ENCODE measurements at places on chromosomes 4 and X.

GRCh38 chr4:36168127-36168878 lies 76.0 kb downstream of the ARAP2 start:
- no peak for DNase-seq

DNA sequence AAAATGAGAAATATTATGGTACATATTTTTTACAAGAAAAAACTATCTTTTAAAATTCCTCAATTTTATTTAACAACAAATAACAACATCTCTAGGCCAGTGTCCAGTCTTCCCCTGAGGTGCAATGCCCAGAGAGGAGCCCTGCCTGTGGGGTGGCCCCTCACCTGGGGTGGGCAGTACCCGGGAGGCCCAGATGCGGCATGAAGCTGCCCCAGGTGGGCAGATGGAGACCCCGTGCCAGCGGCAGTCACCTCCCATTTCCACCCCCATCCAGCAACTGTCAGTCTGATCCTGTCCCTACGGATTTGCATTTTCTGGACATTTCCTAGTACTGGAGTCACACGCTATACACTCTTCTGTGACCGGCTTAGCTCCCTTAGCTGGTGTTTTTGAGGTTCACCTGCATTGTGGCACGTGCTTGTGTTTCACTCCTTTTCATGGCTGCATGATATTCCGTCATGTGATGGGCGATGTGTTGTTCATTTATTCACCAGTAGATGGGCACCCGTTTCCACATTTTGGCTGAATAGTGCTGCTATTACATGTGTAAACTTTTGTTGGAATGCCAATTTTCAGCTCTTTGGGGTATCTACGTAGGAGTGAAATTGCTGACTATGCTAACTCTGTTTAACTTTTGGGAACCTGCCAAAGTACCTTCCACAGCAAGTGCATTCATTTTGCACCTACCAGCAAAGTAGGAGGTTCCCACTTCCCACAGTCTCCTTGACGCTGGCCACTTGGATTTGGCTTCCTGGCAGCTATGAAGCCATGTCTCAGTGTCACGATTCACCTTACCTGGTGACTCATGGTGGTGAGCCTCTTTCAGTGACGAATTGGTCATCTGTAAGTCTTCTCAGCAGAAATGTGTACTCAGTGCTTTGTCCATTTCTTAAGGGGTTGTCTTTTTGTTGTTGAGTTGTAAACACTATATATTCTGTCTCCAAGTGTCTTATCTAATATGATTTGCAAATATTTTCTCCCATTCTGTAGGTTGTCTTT lies 11.7 kb upstream of the MAEA start:
- no peak for DNase-seq

DNA sequence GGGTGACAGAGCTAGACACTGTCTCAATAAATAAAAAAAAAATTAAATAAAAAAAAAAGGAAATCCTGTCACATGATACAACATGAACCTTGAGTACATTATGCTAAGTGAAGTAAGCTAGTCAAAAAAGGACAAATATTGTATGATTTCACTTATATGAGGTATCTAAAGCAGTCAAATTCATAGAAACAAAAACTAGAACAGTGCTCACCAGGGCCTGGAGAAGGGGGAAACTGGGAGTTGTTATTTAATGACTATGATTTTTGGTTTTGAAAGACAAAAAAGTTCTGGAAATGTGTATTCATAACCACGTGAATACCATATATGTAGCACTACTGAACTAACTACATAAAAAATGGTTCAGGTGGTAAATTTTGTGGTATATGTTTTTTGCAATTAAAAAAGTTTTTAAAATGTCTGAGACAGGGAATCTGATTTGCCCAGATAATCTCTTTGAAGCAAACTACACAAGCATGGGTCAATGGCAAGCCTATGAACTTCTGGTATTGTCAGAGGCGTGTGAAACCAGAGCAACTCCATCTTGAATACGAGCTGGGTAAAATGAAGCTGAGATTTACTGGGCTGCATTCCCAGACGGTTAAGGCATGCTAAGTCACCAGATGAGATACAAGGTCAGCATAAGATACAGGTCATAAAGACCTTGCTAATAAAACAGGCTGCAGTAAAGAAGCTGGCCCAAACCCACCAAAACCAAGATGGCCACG lies 42.3 kb downstream of the ANAPC10 start:
- no peak for DNase-seq

DNA sequence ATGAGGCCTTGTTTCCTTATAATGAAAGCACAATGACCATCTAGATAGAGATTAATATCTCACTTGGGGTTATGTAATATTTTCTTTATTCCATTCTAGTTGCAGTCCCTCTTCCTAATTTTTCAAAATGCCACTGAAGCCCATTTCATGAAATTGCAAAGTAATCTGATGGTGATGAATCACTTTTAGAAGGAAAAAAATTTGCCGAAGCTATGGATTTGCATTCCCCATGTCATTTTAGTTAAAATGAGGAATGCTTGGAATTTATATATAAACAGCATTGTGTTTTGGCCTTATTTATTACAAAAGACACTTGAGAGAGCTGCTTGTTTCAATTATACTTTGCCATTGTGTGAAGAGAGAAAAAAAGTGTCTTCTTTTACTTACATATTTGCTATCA lies 241.7 kb upstream of the TEX13A start:
- no peak for DNase-seq

- DNase-seq: no peak
Measured at GRCh38 chr4:154741922-154742850, 1.6 kb upstream of the LRAT start.

DNA sequence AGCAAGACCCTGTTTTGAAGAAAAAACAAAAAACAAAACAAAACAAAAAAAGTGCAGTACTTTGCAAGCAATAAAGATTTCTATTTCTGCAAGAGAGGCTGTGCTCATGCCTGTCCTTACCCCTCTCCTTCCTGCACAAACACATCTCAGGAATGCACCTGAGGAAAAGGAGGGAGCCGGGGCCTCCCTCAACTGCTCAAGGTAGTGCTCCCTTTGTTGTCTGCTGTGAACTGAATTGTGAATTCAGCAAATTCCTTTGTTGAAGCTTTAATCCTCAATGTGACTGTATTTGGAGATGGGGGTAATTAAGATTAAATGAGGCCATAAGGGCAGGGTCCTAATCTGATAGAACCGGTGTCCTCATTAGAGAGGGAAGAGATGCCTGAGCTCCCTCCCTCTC lies 13.9 kb downstream of the FTSJ1 start:
- DNase-seq: peak; percentile 17

- DNase-seq: no peak
Measured at GRCh38 chr4:180394312-180394711, 1848.9 kb upstream of the TENM3 start.

DNA sequence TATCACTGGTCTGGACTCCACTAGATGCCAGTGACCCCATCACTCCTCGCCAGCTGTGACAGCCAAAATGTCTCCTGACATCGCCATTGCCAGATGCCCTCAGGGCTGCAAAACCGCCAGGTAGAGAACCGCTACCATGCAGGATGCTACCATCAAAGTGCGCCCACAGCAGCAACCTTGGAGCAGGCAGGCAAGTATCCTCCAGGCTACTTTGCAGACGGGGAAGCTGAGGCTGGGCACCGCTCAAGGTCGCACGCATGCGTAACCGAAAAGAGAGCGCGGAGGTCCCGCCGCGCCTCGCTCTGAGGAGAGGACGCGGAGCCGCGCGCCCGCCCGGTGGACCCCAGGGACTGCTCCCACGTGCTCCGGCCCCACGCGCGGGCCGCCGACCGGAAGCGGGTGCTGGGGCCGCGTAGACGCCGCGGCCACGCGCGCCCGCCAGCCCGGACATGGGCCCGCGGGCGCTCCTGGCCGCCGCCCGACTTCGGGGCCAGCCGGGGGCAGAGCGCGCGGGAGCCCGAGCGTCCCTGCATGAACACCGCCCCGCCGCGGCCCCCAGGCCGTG lies at the start of gene STS:
TSS of gene STS (plus strand) at position 300 of the 565 bp plus-strand sequence. CDS start 105,488 bp downstream, outside the sequence.
- DNase-seq: peak; percentile 54

DNA sequence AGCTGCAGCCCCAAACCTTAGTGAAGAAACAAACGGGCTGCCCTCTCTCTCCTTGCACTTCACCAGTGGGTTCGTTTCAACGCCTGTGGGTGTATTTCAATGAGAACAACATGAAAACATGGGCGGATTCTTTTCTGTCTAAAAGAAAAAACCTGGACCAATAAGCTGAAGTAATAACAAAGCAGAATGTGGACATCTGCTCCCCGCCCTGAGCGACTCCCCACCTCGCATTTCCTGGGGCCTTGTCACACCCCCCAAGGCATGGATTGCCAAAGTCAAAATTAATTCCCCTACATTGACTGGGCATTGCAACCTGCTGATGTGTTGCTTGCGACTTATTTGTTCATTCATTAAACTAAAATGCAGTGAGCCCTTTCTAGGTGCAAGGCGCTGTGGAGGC lies 142.9 kb downstream of the BCOR start:
- no peak for DNase-seq

- DNase-seq: no peak
Measured at GRCh38 chr4:108432418-108432817, 188.0 kb upstream of the RPL34 start.

DNA sequence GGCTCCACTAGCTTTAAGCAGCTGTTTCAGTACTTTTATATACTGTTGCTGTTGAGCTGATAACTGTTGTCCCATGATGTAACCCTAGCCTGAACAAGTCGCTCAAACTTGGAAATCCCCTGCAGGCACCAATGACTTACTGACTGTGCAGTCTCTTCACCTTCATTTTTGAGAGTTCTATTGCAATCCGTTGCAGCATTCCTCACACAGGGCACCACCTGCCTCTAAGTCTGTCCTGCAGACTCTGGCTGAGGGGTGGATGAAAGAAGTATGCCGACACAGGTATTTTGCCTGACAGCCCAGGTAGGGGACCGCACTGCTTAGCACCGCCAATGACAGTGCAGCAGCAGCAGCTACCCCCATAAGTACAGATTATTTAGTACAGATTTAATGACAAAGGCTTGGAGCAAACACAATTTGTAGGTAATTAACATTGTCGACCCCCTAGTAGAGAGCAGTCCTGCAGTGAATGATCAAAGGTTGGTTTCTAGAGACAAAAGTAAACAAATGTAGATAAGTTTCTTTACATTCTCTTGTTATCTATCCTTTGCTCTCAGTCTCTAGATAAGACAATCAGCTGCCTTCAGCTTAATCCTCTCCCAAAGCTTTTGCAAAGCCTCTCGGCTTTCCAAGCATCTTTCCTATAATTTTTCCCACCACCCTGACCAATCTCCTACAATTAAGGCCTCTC lies 205.0 kb downstream of the PABPC4L start:
- no peak for DNase-seq

DNA sequence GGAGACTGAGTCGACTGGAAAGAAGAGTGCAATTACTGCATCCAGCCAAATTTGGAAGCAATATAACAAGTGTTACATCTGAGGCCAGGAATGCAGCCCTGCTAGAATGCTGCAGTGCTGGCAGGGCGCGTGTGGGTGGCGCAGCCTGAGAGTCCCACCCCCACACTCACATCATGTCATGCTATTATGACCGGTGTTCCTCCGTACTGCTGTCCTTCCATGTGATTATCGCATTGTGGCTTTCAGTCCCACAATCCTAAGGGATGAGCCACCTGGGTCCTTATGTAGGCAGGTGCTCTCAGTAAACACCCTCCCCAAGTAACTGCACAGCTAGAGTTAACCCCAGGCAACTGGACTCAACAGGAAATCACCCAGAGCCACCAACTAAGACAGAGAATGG lies 122.6 kb upstream of the CPEB2 start:
- DNase-seq: no peak

DNA sequence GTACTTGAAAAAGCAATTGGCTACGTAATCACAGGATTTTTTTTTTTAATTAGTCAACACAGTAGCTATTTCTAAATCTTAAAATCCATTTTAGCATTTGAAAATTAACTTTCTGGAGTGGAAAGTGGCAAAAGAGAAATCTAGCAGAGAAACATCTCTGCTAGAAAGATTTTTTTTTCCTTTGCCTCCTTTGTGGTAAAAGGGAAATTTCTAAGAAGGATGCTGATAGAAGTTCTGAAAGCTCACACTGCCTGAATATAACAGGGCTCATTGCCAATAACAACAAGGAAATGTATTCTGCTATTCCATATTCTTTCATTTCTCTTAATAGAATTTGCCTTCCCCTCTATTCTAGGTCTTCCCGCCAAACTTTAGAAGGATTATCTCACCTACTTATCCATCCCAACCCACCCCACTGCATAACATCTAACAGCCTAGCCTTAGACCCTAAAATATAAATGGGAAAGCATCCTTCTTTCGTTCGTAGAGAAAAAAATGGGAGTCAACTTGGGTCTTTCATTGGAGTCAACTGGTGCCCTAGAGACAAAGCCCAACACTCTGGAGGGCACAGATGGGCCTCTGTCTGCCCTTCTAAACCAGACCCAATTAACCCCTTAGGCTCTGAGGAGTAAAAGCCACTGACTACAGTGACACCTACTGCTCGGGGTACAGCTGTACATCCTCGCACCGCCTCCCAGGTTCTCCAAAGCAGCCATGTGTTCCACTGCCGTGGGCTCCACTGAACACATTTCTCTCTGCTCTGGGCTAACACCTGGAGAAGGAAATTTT lies 103.9 kb downstream of the MAML3 start:
- peak; percentile 89 for DNase-seq

DNA sequence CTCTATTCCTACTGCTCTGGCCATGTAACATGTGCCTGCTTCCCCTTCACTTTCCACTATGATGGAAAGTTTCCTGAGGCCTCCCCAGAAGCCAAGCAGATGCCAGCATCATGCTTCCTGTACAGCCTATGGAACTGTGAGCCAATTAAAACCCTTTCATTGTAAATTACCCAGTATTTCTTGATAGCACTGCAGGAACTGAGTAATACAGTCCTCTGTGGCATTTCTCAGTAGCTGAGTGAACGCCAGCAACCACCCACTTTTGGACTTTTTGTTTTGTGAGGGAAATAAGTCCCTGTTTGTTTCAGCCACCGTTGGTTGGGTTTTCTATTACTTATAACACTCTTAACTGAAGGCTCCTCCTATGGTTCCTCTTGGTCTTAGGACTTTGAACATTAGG lies 104.1 kb downstream of the C4orf51 start:
- DNase-seq: no peak

DNA sequence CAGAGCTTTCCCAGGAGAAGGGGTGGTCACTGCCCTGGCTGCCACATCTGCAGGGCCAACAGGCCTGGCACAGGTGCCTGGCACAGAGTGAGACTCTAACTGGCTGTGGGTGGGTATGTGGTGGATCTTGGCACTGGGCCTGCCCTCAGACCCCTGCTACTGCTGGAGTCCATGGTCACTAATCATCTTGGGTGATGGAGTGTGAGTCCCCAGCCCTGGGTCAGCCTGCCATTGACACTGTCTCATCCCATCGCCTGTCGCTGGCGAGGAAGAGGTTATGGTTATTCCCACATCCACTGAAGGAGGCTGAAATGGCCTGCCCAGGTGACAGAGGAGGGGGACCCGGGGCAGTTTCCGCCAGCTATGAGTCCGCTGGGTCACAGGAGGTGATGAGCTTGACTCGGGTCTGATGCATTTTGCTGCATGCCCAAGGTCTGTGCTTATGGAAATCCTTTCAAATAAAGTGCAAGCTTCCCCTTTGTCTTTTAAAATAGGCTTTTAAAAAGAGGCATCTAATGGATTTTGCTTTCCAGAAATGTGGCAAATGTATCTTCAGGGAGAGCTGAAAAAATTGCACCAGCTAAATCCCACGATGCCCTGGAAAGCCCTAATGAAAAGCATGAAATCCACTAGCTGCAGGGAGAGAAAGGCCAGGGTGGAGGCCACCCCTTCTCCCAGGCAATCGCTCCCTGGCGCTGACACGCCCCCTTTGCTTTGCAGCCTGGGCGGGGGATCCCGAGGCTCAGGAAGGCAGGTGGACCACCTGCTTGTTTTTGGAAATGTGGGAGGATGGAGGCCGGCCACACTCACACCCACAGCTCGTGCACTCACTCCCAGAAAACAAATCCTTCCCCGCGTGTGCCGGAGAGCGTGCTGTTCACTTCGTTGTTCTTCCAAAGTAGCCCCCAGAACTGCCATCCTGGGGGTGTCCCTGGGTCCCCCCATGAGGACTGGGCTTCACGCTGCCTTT lies 54.9 kb downstream of the ABLIM2 start:
- DNase-seq: no peak

GRCh38 chr4:165476214-165477098 lies 97.6 kb downstream of the CPE start:
- no peak for DNase-seq
